ENCODE measurements at places on chromosomes 1 and 21.

DNA sequence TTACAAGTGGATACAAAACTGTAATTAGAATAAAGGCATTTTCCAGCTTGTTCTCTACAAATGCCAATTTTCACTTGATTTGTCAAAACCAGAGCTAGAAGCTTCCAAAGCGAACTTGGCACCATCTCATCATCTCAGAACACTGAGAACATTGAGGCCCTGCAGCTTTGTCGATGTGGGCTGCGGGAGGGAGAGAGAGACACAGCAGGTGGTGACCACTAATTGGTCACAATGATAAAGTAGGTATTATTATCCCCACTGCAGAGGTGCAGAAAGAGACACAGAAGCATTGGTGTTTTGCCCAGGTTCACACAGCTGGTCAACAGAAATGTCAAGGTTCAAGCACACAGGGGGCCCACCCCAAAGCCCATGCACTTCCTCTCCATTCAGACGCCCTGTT, 72.2 kb upstream of the KRTAP19-8 start:
- DNase-seq, result no peak

- DNase-seq, result no peak
These were observed 29.2 kb downstream of the VASH2 start for GRCh38 chr1:212979340-212980122.

DNA sequence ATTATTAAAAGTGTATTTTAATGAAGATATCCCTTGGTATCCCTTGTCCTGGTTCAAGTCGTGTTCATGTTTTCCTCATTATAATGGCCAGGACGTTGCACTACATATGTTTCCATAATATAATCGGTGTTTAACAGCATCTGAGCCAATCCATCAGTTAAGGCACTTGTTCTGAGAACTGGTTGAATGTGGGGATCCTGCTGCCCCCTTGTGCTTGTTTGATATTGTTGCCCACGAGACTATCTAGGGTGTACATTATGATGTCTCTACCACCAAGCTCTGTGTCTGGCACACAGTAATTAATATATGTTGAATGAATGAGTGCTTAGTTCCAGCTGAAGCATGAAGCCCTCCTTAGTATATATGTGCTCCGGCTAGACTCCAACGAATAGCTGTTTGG, 193.0 kb downstream of the CACNA1E start:
- DNase-seq, result no peak

- no peak for DNase-seq
These were observed 1.5 kb downstream of the SNX27 start for GRCh38 chr1:151613282-151613780.

GRCh38 chr1:234862944-234863515, 253.1 kb upstream of the IRF2BP2 start:
- DNase-seq, result peak; percentile 76

GRCh38 chr1:198780376-198780775, 141.5 kb downstream of the PTPRC start:
- DNase-seq, result no peak

DNA sequence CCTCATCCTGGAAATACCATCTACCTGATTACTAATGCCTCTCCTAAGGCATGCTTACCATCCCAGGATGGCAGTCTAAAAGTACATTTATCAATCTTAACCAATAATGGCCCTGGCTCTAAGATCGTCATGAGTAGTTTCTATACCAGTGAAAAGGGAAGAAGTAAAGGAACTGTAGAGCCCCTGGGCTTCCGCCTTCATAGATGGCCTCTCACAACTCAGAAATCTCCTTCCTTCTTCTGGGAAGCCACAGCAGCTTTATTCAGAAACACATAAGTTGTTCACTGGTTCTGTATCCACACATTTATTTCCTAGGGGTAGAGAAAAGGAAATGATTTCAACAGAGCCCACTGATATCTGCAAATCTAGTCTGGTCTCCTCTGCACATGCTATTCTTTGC, 41.0 kb upstream of the CD5L start:
- DNase-seq, result no peak

DNA sequence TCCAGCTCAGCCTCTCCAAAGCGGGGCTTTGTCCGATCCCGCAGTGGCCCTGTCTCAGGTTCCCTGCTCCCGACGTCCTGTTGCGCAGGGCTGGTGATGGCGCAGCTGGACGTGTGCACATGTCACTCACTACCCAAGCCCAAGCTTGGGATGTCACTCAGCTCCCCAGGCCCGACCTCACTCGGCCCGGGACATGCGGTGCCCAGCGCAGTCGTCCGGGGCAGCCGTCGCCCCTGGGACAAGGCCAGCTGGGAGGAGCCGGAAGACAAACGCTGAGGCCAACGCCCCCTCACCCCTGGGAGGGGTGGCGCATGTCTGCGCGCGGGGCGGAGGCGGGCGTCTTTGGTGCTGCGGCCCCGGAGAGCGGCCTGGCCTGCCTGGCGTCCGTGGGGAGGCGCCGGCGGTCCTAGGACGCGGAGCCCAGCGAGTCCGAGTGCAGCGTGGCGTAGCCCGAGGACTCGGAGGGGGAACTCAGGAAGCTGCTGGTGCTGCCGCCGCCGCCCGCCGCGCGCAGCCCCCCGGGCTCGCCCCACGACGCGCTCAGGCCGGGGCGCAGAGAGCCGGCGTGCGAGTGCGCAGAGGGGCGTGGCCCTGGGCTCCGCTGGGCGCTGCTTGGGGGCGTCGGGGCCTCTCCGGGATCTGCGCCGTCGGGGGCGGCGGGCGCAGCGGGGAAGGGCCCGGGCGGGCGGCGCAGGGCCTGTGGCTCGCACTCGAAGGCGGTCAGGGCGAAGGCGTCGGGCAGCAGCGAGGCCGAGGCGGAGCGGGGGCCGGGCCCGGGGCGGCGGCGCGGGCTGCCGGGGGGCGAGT, 5.2 kb downstream of the HES3 start:
- peak; percentile 49 for DNase-seq

DNA sequence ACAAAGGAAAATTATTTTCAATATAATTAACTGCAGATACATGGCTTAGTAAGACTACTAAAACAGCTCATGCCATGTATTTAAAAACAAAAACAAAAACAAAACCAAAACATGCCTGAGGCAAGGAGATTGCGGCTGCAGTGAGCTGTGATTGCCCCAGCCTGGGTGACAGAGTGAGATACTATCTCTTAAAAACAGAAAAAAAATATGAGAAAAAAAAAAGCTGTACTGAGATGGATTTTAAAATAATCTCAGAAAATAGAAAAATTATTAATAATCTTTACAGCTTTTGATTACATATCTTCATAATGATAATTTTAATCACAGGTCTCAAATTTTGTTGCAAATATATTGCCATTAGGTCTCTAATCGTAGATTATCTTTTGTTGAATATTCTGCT, 24.0 kb upstream of the LIN9 start:
- DNase-seq, result no peak

GRCh38 chr1:228079601-228080263, 2.8 kb upstream of the ARF1 start:
- no peak for DNase-seq

- DNase-seq, result no peak
These were observed 198.0 kb downstream of the GRIK3 start for GRCh38 chr1:36836196-36836883.

- no peak for DNase-seq
These were observed 25.1 kb downstream of the ZBTB17 start for GRCh38 chr1:15950763-15951295.

GRCh38 chr1:76607717-76608116, 259.6 kb upstream of the ST6GALNAC5 start:
- DNase-seq, result no peak

DNA sequence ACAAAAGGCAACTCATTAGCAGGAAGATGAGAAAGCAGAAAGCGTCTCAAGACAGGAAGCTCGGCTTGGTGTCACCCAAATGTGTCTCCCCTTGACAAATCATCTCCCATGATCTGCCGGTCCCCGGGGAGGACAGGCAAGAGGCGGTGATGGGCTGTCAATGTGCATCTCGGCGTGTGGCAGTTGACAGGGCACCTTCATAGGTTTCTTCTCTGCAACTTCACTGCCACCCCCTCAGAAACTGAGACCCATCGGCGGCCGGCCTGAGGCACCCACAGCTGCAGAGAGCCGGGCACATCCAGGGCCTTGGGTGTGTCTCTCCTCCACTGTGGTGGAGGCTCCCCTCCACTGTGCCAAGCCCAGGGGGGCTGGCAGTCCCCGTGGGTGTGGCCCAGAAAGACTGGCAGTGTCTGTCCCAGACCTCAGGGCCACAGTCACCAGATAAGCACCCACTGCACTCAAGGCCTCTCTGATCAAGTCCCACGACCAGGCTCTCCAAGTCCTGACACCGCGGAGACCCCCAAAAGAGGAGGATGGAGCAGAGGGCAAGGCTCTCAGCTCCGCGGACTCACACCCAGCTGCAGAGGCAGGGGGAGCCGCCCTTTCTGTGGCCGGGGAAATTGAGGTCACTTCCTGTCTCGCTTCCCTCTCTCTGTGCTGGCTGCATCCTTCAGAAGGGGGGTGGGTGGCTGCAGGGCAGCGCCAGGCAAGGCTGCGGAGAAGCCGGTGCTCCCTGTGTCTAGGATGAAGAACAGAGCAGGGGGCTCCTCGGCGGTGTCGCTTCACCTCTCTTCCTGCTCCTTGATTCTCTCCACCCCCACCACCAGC, 39.6 kb upstream of the LBR start:
- DNase-seq, result peak; percentile 78

GRCh38 chr1:48070396-48070750, 73.2 kb upstream of the TRABD2B start:
- DNase-seq, result no peak

GRCh38 chr1:31866450-31867032, 50.7 kb upstream of the SPOCD1 start:
- DNase-seq, result no peak

- DNase-seq, result no peak
These were observed 223.1 kb downstream of the RPS6KC1 start for GRCh38 chr1:213274140-213274539.

GRCh38 chr21:41659791-41660560, 106.9 kb downstream of the RIPK4 start:
- DNase-seq, result no peak

DNA sequence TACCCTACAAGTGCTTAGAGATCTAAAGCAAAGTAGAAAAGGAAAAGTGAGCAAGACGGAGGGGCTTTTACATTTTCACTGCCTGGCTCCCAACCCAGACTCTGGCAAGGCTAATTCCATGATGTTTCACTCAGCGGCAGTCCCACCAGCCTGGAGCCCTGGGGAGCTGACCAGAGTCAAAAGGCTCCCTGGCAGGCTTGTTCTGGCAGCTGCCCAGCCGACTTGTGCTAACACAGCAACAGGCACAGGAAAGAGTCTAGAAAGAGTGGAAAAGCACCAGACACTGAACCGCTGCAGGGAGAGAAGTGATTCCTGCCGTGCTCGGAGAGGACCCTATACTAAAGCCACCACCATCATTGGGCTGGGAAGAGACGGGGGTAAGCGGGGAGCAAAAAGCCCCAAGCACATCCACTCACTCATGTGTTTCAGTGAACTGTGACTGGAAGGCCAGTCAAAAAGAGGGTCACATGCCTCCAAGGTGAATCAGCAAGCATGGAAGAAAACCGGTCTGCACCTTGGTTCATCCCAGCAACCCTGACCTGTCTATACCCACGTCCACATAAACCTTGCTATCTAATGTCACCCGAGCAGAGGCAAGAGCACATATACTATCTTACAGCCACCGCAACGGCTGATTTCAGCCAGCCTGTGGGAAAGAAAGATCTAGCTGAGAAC, 8.0 kb downstream of the SMIM12 start:
- peak; percentile 76 for DNase-seq

DNA sequence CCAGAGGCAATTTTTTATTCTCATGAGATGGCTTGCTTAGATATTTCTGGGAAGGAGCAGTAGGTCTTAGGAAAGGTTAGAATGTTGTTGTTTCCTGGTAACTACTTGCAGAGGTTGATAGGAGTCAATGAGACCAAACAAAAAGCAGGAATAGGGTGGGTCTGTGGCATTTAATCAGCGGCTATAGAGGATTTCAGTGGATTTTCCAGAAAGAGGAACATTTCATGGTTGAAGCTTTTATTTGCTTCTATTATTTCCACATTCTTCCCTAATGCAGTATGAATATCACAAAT, 111.3 kb upstream of the PALMD start:
- DNase-seq, result no peak

GRCh38 chr21:15764878-15765277, 35.1 kb downstream of the USP25 start:
- DNase-seq, result no peak

DNA sequence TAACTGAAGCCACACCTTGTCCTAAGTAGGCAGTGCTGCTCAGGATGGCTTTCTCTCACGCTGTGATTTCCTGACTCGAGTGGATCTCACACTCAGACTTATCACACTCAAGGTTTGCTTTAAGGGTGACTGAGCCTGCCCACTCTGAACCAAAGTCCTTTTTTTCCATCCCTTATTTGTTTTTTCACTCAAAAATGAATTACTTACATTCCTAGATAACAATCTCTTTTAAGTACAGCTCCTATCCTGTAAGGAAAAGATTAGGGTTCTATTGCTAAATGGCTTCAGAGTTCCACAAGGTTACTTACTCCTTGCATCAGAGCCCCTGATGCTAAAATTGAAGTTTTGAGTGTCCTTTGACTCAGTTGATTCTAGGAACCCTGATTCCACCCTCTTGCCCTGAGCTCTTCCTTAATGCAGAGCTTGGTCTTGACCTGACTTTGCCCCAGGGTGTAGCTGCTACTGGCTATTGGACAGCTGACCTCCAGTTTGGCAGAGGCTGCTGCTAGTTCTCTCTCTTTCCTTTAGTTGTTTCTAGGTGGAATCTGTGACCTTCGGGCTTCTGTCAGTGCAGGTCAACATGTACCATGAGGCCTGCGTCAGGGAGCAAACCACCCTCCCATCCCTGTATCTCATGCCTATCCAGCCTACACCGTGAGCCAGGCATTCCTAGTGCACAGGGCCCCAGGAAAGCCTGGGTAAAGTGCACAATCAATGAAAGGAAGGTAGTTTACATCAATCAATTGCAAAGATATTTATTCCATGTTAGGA, 80.1 kb upstream of the CD55 start:
- DNase-seq, result no peak

GRCh38 chr1:200960948-200961340, 62.6 kb downstream of the KIF21B start:
- no peak for DNase-seq

- DNase-seq, result no peak
These were observed 33.3 kb downstream of the EIF2D start for GRCh38 chr1:206578978-206579374.

- DNase-seq, result no peak
These were observed 39.3 kb downstream of the VWA5B1 start for GRCh38 chr1:20329793-20330542.

DNA sequence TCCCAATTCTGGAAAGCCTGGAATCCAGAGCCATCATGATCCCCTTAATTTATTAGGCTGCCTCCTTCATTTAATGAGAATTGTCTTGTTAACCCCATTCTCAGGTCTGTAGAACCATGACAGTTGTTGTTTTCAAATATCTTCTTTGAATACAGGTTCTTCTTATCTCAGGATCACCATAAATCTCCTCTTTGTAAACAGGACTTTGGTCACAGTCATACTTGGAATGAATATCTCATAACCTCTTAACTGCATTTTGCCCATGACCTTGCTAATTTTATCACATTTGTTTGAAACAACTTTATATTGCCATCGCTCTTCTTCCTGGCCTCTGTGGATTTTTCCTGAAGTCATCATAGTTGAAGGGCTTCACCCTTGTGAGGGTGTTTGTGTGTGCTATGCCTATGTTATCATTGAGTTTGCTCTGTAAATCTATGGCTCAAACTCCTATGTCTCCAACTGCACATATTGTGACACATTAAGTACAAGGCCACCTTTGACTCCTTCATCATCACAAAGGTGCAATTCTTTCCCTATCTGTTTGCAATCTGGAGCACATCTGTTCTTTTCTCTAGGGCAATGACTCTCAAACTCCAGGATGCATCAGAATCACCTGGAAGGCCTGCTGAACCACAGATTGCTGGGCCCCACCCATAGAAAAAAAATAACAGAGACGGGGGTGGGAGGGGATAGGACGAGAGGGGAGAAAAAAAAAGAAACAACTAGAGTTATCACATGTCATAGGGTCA, 54.2 kb downstream of the FCRL5 start:
- DNase-seq, result no peak

- no peak for DNase-seq
These were observed 220.0 kb downstream of the LBR start for GRCh38 chr1:225207791-225208190.

Data from heart right ventricle (tissue), 16 donors.